ENCODE measurements at places on chromosomes 12 and 14. TPM values are rescaled to one million over a fixed set of nuclear protein-coding genes. Genes with fewer than 3 reads are reported as not detected.

GDF3 gene
- not detected for total RNA-seq

TCP11L2 gene
- 33.9 TPM for total RNA-seq

SPTLC2 gene
- 5.7 TPM for total RNA-seq

CLEC2A gene
- not detected for total RNA-seq

CLEC1B gene
- not detected for total RNA-seq

RALGAPA1 gene
- total RNA-seq: 5.9 TPM

LRRC10 gene
- not detected for total RNA-seq

TEX52 gene
- not detected for total RNA-seq

DNA sequence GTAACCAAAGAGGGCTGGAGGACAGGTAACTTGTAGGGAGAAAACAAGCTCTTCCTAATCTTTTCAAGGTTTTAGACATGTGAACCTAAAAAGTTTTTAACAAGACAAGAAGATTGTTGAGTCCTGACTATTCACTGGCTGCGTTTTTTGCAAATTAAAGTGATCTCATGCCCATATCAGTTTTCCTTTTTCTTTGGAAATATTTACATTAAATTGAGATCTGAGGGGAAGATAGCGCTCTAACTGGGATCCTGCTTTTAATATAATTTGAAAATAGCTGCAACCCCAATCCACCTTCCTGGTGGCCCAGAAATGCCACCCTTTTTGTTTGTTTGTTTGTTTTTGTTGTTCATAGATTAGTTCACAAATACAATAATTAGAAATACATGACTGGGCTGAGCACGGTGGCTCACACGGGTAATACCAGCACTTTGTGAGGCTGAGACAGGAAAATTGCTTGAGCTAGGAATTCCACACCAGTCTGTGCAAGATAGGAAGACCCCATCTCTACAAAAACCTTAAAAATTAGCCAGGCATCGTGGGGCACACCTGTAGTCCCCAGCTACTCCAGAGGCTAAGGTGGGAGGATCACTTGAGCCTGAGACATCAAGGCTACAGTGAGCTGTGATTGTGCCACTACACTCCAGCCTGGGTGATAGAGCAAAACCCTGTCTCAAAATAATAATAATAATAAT is 2.4 kb upstream of the SSTR1 start:
- DNase-seq: no peak

GRCh38 chr14:55762595-55763232 is 182.7 kb downstream of the KTN1 start:
- no peak for DNase-seq

- no peak for DNase-seq
Observed at GRCh38 chr12:120497524-120498150, 1.7 kb downstream of the DYNLL1 start.

- no peak for DNase-seq
Observed at GRCh38 chr12:5780536-5780935, 164.5 kb downstream of the ANO2 start.

DNA sequence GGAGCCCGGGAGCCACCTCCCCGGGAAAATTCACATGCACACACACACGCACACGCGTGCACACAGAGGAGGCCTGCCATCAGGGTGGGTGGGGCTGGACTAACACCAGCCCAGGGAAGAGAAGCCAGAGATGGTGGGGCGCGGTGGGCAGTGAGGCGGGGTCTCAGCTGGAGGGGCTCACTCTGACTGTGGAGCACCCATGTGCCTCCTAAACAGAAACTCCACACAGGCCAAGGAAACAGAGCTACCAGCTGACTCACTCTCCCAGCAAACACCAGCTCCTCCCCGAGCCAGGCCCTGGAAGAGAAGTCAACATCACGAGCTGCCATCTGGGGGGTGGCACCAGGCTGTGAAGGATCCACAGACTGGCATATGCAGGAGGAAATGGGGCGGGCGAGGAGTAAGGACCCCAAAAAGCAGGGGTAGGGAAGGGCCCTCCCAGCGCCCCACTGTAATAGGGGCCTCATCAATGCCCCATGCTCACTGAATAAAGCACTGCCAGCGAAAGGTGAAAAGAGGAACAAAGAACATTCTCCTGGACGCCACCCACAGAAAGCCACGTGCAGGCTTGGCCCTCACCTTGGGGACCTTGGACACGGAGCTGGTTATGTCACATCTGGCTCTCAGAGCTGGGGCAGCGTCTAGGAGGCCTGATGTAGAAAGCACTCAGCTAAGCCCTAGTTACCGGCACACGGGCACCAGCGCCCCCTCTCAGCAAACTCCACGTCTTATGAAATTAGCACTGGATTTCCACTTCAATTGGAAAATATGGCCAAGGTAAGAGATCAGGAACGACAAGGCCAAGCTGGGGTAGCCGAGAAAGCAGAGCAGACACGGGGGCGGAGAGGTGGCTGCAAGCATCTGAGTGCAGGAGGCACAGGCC is 8.4 kb upstream of the INF2 start:
- peak; percentile 82 for DNase-seq

GRCh38 chr12:87518481-87518880 is 510.7 kb downstream of the C12orf50 start:
- no peak for DNase-seq

GRCh38 chr12:42442888-42443287 is 116.9 kb downstream of the PPHLN1 start:
- no peak for DNase-seq

DNA sequence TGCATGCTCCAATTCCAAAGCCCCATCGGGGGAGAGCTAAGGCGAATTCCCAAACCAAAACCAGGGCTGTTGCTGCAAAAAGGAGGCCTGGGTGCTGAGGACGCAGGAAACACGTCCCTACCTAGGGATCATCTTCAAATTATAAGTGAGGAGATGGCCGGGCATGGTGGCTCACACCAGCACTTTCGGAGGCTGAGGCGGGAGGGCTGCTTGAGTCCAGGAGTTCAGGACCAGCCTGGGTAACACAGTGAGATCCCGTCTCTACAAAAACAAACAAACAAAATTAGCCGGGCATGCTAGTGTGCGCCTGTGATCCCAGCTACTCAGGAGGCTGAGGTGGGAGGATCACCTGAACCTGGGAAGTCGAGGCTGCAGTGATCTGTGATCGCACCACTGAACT is 143.2 kb downstream of the CALM1 start:
- DNase-seq: no peak

- DNase-seq: peak; percentile 10
Observed at GRCh38 chr12:25501549-25501948, 51.5 kb downstream of the LMNTD1 start.
